ENCODE measurements at places on chromosomes 11 and 22.

DNA sequence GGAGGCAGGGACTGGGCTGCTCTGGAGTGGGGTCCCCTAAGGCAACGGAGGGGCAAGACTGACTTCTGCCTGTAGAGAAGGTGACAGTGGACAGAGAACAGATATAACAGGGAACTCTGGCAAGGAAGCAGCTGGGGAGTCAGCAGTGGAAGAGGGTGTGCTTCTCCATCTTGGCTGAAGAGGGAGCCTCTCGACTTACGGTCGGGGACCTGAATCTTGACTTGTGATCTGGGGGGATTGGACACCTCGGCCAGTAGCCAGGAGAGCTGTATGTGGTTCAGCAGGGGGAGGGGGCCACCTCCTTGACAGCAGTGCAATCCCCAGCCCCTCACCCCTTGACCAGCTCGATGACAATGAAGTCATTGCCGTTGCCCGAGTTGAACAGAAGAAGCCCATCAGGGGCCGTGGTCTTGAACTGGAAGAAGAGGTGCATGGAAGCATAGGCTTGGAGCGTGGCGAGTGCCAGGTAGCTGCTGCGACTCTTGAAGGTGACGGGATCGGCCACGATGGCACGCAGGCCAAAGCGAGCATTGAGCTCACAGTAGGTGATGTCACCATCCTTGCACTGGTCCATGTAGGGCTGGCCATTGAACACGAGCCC is 60.0 kb downstream of the SLC22A12 start:
- no peak for DNase-seq

DNA sequence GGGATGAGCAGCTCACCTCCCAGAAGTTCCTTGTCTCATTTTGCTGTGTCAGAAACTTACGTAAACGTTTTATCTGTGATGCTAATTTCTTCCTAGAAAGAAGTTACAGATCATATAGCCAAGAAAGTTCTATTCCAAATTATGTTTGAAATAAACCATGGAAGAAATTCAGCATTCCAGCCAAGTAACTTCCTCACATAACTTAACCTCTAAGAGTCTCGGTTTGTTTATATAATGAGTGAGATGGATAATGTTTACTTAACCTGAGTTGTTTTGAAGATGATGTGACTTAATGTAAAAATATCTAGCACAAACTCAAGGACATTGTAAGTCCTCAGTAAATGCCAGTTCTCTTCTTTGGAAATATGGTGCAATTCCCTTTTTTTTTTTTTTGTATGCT is 8.9 kb upstream of the MUC15 start:
- DNase-seq: no peak

DNA sequence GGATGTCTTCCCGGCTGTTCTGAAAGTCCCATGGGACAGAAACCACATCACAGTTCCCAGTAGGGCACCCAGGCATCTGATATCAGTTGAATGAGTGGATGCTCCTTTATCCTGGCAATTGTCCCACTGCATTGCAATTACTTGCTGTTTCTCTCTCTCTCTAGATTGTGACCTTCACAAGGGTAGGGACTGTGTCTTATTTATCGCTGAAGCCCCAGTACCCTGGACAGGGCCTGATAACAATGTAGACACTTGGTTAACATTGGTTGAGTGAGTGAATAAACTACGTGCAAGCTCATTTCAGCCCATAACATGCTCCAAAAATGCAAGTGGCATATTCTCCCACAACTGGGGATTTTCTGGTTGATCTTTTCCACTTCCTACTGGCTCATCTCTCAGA is 193.7 kb upstream of the NARS2 start:
- no peak for DNase-seq

GRCh38 chr11:2387266-2387987 is 10.3 kb downstream of the CD81 start:
- DNase-seq: no peak

GRCh38 chr11:459511-460220 is 9.6 kb downstream of the PTDSS2 start:
- DNase-seq: no peak

Measured in left renal cortex interstitium (tissue), 4 donors.